Mucosa of gallbladder (tissue), 1 donor: ENCODE measurements at places on chromosomes 13 and 19.

- no peak for DNase-seq
These were observed 250.9 kb downstream of the LIG4 start for GRCh38 chr13:107964395-107964794.

DNA sequence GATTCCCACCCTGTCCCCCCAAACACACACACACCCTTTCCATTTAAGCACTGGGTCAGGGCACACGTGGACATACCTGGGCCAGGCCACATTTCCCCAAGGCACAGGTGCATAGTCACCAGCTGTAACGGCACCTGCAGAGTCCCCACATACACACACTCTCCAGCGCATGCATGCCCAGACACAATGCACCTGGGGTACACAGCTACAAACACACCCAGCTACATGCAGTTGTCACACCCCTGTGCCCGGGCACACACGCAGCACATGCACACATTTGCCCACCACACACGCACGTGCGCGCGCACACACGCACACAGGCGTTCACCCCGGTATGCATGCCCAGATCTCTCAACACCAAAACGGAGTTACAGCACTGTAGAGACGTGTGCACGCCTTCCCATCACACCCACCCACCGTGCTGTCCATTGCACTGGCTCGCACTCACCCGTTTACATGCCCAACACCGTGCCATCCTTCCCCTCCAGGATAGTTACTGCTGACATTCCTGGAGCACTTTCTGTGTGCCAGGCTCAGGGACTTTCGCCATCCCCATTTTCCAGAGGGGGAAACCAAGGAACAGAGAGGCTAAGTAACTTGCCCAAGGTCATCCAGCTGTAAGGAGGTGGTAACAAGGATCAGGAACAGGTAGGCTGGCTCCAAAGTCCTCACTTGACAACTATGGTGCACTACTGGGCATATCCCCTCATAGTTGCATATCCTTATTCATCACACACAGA is 749 bp upstream of the SHANK1 start:
- no peak for DNase-seq

- DNase-seq: no peak
These were observed 613.7 kb downstream of the OLFM4 start for GRCh38 chr13:53642306-53642705.

DNA sequence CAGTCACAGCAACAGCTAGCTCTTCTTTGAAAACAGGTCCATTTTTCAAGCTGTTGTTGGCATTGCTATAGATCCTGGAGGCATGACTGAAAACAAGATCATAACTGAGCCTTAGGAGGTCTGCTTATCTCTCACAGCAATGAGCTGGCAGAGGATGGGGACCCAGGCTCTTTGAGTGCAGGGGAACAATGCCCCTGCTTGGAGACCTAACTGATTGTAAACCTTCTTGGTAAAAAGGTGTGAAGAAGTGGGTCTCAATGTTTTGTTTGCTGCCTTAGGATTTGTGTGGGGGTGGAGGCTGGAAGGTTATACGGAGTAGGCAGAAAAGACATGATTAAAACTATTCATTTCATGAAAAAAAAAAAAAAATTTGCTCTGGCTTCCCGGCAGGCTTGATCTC is 94.6 kb downstream of the EFNB2 start:
- DNase-seq: no peak

DNA sequence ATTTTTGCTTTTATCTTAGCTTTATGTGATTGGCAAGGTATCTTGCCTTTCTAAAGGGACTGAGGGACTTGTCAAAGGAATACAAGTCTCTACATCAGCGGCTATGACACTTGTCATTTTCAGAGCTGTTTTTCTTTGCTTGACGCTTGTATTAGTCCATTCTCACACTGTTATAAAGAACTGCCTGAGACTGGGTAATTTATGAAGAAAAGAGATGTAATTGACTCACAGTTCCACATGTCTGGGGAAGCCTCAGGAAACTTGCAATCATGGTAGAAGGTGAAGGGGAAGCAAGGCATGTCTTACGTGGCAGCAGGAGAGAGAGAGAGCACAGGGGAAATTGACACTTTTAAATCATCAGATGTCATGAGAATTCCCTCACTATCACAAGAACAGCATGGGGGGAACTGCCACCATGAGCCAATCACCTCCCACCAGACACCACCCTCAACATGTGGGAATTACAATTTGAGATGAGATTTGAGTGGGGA is 128.2 kb downstream of the GPC5 start:
- DNase-seq: no peak

- DNase-seq: no peak
These were observed 4.9 kb downstream of the LIPE start for GRCh38 chr19:42422092-42422900.

- no peak for DNase-seq
These were observed 35.4 kb upstream of the MAP3K10 start for GRCh38 chr19:40155749-40156265.

GRCh38 chr19:35330475-35330874 is 1.5 kb downstream of the CD22 start:
- DNase-seq: no peak
